ENCODE measurements at places on chromosomes 7 and 10.

DNA sequence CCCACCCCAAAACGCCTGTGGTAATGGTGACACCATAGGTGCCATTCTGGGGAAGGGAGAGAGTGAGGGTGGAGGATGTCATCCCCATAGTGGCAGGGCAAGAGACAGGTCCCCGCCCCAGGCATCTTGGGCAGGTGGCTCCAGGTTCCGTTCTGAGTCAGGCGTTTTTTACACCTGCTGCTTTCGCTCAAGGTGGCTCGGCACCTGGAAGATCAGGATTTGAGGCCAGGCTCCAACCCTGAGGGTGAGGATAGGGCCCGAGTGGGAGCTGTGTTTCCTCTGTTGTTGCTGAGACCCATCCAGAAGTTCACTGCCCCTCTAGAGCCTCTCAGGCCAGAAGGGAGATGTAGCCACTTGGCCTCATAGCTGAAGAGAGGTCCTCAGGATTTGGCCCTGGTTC is 36.6 kb upstream of the DUSP5 start:
- no peak for DNase-seq

DNA sequence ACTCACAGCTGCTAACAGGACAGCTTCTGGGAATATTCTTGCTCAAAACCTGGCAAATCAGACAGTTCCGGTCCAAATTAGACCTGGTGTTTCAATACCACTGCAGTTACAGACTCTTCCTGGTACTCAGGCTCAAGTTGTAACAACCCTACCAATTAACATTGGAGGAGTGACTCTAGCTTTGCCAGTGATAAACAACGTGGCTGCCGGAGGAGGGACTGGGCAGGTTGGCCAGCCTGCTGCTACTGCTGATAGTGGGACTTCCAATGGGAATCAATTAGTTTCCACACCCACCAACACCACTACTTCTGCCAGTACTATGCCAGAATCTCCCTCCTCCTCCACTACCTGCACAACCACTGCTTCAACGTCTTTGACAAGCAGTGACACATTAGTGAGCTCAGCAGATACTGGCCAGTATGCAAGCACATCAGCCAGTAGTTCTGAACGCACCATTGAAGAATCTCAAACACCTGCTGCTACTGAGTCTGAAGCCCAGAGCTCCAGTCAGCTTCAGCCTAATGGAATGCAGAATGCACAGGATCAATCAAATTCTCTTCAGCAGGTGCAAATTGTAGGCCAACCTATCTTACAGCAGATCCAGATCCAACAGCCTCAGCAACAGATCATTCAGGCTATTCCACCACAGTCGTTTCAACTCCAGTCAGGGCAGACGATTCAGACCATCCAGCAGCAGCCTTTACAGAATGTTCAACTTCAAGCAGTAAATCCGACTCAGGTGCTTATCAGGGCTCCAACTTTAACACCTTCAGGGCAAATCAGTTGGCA is 2.1 kb downstream of the SP4 start:
- no peak for DNase-seq

DNA sequence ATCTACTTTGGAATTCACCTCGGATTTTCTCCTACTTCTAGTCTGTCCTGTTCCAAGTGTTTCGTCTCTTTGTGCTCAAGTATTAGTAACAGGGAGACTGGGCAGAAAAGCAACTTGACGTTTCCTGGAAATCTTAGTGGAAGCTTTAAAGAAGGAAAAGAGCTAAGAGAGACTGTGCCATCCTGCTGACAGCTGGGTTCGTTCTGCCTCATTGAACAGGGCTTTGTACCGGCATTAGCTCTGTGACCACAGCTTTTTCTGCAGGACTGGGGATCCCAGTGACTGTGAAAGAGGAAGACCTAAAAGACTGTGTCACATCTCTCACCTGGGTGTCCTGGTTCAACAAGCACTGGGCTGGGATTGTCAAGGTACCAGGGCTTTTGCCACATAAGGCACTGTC is 70.8 kb upstream of the CDCA7L start:
- no peak for DNase-seq

- no peak for DNase-seq
These were observed 64.1 kb upstream of the INSIG1 start for GRCh38 chr7:155233311-155234157.

DNA sequence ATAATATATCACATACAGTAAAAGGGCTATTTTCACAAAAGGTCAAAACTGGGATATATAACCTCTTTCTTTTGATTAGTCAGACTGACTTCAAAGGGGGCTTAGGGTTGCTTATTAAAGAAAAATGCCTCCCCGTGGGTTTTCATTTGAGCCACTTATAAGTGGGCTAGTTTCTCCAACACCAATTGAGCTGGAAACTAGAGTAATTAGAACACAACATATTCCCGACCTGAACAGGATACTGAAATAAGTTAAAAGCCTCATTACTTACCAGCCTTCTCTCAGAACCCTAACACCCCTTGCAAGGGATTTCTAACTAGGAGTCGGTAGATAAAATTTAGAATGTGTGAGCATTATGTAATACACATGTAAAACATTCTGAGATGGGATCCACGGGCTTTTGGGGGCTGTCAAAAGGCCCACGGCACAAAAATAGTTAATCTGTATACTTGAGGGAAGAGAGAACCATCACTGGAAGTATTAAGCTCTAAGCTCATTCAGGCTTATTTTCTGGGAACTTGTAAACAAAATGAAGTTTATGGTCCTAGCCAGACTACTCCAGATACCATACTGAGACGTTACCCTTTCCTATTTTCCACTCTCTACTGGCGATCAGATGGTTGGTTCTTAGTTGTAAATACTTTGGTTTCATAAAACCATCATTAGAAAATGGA is 29.3 kb upstream of the KMT2E start:
- no peak for DNase-seq

DNA sequence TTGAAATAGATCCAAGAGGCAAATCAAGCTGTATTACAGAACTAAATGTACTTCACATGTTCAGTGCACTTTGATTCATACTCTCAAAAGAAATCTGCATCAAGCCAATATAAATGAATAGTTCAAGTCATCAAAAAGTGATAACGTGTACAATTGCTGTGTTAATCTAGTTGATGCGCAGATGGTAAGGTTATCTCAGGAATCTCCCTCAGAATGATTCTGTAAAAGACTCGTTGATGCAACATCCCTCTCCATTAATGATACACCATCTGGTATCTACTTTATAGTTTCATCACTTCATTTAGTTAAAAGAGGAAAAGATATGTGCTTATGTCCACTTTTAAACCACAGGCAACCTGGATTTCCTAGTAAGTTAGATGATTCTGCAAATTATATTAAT is 200.6 kb downstream of the CHCHD3 start:
- DNase-seq: no peak

DNA sequence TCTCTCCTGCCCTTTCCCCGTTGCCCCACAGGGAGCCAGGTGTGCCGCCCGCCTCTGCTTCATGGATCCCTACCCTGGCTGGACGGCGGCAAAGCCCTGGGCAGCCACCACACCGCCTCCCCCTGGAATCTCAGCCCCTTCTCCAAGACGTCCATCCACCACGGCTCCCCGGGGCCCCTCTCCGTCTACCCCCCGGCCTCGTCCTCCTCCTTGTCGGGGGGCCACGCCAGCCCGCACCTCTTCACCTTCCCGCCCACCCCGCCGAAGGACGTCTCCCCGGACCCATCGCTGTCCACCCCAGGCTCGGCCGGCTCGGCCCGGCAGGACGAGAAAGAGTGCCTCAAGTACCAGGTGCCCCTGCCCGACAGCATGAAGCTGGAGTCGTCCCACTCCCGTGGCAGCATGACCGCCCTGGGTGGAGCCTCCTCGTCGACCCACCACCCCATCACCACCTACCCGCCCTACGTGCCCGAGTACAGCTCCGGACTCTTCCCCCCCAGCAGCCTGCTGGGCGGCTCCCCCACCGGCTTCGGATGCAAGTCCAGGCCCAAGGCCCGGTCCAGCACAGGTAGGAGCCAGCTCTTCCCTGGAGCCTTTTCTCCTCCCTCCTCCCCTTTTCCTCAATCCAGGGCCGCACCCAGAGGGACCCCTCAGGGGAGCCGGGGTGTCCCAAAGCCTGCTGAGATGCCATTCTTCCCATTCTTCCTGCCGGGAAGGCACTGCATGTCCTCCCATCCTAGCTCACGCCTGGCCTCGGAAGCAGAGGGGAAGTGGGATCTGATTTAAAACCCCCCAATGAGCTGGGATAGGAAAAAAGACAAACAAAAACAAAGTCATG is 4.0 kb downstream of the GATA3 start:
- no peak for DNase-seq

GRCh38 chr7:128434413-128435326 is 21.0 kb upstream of the HILPDA start:
- DNase-seq: no peak

- DNase-seq: no peak
These were observed 131.5 kb upstream of the LAMB4 start for GRCh38 chr7:108261560-108262255.

DNA sequence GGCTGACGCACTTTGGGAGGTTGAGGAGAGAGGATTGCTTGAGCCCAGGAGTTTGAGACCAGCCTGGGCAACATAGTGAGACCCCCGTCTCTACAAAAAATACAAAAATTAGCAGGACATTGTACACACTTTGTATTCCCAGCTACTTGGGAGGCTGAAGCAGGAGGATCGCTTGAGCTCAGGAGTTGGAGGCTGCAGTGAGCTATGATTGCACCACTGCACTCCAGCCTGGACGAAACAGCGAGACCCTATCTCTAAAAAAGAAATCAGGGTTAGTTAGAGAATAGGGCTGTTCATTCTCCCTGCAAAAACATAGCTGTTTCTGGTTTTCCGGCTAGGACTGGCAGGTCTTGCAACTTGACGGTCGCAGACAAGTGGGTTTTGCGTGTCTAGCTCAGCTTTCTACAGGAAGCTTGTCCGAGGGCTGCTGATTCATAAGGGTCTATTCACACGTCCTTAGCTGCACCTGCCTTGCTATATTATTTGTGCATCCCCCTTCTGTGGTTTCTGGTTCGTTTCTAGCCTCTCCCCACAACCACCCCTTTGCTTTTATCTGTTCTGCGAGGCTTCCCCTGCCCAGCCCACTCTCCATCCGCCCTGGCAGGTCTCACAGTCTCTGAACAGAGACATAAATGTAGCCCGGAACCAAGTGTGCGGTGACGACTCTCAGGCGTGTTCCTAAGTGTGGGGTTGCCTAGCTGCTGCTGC is 10.7 kb downstream of the AMZ1 start:
- DNase-seq: no peak

- peak; percentile 74 for DNase-seq
These were observed 10.3 kb upstream of the ANKRD7 start for GRCh38 chr7:118214051-118214832.

DNA sequence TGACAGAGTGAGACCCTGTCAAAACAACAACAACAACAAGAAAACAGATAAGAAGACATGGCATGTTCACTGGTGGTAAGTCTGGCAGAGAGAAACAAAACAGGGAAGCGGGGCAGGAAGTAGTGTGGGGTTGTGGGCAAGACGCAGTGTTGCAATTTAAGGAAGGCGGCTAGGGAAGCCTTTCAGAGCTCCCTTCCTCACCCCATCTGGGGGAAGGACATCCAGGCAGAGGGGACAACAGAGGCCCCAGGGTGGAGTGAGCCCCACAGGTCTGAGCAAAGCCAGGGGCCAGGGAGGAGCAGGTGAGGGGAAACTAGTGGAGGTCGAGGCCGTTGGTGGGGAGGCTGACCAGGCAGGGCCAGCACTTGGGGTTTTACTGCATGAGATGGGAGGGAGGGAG is 16.8 kb downstream of the LAT2 start:
- DNase-seq: no peak

GRCh38 chr10:17836942-17837341 is 27.8 kb downstream of the MRC1 start:
- DNase-seq: peak; percentile 75

DNA sequence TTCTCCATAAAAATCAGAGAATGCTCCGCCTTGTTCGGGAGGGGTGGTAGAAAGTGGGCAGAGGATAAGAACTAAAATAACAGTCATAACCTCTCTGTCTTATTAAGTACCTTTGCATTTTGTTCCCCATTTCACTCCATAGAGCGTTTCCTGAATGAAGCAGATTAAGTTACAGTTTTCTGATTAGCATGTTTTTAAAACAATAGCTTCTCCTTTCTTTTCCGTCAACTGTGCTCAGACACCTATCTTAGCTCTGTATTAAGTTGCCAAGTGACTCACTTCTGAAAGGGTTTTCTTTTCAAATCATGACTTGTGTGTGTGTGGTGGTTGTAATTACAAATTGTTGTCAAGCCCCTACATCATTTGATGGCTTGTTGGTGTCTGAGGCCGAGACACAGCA is 1.4 kb downstream of the HABP2 start:
- DNase-seq: no peak

DNA sequence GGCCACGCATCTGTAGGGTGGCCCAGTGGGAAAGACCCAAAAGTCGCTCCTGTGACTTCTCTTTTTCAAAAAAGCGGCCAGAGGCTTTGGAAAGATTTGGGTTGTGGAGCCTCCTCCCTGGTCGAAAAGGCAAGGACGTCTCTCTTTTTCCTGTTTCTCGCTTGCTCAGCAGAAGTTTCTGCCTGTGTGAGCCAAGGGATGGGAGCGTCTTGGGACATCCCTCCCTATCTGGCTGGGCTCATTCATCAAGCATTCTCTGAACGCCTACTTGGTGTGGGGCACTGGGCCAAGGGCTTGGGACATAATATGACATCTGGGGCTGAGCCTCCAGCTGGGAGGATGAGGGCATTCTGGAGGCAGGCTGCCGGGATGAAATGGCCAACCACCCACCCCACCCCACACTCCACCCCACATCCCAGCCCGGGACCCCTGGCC is 120.9 kb downstream of the C10orf105 start:
- no peak for DNase-seq

- no peak for DNase-seq
These were observed 2.2 kb upstream of the GET4 start for GRCh38 chr7:874031-874749.

DNA sequence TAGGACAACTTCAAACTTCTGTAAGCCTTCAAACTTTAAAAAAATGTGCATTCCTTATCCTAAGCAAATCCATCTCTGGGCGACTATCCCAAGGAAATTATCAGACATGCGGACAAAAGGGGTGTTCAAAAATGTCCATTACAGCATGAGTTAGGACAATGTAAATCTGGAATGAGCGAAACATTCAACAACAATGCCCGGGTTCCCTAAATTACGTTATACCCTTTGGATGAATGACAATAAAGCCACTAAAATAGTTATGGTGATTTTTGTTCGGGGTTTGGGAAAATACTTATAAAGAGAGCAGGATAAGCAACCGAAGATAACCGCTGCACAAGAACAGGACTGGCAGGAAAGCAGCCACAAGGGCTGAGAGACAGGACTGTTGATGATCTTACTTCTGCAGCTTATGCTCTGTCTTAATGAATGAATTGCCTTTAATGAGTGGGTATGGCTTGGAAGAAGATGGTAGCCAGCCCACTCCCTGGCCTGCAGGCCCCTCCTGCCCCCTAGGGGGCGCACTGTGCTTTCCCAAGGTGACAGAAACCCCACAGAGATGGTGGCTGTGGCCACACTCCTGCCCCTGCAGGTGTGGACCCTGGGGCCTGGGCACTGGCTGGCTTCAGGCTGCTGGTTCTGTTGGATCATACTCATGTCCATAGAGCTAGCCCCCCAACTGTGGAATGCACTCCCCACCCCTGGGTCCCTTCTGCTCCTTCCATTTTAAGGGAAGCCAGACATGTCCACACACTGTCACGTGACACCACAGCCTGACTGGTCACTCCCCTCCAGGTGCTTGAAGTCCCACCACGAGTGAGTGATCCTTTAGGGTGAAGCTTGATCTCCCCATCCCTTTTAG is 45.0 kb downstream of the ZCCHC24 start:
- no peak for DNase-seq

All from astrocyte (in vitro differentiated cells and primary cell).